ENCODE measurements at places on chromosomes 3 and 15.

GRCh38 chr3:77348244-77348855 is 308.5 kb downstream of the ROBO2 start:
- DNase-seq = no peak

DNA sequence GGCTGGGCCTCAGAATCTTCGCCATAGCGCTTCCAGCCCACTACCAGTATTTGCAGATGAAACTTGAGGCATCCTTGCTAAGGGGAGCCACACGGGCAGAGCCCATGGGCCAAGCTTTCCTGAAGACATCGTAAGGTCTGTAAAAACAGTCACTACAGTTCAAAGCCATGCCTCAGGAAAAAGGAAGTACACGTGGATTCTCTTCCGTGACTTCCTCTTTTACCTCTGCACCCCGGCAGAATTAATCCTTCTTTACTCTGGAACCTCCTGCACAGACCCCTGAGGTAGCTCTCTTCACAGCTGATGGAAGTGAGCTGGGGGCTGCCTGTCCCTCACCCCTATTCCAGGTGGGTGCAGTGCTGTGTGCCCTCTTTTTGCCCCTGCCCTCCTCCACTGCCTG is 129.2 kb downstream of the CHDH start:
- no peak for DNase-seq

DNA sequence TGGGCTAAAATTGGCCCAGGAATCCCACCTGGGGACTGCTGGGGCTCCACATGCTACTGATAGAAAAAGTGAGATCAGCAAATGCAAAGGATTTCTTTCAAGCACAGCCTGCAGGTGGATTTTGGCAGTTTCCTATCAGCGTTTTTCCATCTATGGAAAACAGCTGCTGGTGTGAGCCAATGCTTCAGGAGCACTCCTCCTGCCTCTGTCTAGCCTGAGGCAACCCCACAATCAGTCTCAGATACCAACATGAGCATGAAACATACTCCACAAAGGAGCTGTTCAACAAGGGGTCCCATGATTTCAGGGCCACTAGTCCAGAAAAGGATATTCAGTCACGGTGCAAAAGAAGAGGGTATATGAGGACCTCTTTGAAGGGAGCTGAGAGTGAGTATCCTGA is 311.5 kb upstream of the THBS1 start:
- DNase-seq = no peak

DNA sequence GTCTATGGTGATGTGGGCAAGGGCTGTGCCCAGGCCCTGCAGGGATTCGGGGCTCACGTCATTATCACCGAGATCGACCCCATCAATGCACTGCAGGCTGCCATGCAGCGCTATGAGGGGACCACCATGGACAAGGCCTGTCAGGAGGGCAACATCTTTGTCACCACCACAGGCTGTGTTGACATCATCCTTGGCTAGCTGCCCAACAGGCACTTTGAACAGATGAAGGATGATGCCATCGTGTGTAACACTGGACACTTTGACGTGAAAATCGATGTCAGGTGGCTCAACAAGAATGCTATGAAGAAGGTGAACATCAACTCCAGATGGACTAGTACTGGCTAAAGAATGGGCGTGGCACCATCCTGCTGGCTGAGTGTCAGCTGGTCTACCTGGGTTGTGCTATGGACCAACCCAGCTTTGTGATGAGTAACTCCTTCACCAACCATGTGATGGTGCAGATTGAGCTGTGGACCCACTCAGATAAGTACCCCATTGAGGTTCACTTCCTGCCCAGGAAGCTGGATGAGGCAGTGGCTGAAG is 6.1 kb upstream of the USP8 start:
- DNase-seq = no peak

DNA sequence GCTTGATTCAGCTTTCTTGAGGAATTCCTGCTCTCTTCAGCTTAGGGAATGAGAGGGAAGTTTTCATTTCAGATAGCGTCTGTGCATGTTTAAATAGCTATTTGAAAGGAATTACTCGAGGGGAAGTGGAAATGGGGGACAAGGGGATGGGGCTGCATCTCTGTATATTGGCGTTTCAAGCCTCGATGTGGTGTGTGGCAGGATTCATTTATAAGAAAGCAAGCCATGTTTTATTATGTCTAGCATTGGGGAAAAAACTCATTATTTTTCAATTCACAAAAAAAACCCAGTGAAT is 1.0 kb downstream of the ATP2C1 start:
- no peak for DNase-seq
